ENCODE measurements at places on chromosomes 16 and 17.

DNA sequence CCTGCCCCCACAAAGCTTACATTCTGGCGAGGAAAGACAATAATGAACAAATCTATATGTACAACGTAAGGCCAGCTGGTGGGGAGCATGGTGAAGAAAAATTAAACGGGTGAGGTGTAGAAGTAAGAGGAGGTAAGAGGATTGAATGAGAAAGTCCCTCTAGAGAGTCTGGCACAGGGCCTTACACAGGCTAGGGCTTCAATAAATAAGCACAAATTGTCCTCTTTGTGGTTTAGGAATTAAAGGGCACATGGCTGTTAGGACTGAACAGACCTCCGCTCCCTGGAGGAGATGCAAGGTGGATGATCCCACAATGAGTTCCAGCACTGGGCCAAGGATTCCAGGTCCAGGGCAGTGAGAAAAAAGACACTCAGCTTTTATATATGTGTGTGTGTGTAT lies 43.1 kb upstream of the HAPSTR1 start:
- DNase-seq, result no peak

DNA sequence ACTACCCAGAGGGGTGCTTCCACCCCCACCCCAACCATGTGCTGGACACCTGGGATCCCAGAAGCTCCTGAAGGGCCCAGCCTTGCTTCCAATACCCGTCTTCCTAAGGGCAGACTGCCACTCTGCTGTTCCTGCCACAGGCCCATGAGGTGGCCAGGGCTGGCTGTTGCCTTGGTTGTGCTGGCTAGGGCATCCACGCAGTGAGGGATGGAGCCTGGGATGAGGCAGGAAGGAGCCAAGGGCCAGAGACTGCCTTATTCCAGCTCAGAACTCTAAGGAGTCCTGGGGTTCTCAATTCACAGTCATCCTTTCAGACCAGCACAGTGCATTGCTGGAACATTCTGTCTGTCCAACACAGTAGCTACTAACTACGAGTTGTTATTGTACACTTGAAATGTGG lies 37.8 kb downstream of the BCO1 start:
- DNase-seq, result no peak

DNA sequence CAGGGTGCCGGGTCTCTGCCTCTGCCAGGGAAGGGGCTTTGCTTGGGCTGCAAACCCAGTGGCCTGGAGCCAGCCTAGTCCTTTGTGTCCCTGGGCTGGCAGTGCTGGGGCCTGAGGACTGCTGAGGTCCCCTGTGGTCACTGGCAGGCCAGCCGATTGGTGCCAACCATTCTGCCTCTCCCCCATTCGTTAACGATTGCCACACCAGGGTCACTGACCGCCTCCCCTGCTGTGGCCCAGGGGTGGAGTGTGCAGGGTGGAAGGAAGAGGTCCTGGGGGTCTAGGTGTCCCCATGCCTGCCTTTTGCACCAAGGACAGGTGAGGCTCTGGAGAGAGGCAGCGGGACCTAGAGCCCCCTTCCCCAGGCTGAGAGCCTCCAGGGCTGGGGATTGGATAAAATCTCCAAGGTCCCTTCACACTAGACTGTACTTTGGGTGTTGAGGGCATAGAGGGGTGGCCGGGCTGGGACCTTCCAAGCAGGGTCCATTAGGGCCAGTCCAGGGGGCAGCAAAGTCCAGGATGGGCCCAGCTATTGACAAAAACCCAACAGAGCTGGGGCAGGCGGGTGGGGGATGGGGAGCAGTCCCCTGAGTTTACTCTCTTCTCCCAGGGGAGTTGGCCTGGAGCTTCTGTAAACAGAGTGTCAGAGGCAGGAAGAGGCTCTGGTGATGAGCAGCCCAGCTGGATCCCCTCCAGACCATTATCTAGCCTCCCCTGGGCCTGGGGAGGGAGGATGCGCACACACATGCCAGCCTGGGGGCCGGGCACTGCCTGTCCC lies 1.1 kb downstream of the VASN start:
- DNase-seq, result no peak

- DNase-seq, result no peak
Measured at GRCh38 chr17:12631076-12631475, 34.6 kb upstream of the MYOCD start.

DNA sequence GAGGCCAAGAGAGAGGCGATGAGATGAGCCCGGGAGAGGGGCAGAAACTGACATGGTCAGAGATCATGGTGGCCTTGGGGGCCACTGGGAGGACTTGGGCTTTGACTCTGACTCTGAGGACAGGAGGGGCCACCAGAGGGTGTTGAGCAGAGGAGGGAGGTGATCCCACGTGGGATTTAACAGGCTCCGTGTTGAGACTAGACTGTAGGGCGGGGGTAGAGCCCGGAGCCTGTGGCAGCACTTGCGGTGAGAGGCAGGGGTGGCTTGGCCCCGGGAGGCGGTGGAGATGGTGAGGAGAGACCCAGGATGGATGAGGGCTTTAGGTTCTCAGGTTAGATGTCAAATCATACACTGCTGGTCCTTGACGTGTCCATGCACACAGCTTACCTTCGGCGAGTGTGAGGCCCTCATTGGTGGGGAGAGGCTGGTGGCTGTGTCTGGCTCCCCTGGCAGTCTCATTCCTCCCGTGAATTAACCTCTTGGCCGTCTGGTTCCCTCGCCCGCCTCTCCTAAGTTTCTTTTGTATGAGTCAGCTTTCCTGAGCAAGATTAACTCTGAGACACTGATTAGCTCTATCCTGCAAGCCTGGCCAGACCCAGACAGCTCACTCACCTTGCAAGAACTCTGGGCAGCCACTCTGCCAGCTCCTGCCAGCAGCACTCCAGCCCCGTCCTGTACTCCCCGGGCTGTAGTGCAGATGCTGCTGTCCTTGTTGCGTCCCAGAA lies 39.7 kb downstream of the VPS35L start:
- no peak for DNase-seq

GRCh38 chr17:29237476-29238132 lies 9.1 kb upstream of the CRYBA1 start:
- DNase-seq, result no peak

DNA sequence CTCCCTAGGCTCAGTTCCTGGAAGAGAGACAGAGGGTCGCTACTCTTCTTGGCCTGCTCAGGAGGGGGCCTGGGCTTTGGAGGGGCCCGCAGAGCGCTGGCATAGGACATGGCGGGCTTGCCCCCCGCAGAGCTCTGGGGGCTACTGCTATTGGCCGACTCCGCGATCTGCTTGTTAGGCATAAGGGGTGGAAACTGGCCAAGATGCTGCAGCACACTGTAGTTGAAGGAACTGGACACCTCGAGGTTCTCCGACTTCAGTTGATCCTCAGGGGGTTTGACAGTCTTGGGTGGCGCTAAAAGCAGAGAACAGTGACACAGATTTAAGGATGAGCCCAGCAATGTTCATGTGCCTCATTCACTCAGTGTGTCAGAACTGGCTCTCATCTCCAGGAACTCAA lies 33.9 kb downstream of the CACNG1 start:
- no peak for DNase-seq

DNA sequence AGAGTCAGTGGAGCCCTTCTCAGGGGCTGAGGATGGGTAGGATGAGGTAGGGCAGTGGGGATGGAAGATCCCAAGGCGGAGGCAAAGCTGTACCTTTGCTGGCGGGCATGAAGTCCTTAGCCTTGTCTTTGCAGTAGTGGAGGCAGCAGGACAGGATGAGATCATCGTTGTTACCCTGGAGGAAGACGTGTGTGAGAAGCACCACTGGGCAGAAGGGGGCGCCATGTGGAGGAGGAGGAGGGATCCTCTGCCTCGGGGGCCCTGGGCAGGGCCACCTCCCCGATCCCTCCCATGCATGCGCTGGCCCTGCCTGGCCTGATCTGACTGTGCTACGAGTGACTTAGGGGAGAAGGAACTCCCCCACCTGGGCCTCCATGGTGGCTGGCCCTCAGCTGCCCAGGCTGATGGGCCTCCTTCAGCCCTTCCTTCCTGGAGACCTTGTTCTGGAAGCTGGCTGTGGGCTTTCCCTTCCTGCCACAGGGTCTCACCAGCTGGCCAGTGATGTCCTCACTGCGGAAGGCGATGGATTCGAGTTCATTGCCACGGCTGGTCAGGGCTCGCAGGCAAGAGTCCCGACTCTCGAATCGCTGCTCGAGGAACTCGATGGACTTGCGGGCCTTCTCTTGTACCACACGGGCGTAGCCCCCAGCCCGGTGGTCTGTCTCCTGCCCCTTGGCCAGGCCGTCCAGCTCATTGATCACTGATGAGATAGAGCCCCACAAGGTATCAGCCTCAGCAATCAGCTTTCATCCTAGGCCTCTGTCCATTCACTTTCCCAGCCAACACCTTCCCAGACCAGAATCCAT lies 10.3 kb downstream of the HIC1 start:
- peak; percentile 46 for DNase-seq

DNA sequence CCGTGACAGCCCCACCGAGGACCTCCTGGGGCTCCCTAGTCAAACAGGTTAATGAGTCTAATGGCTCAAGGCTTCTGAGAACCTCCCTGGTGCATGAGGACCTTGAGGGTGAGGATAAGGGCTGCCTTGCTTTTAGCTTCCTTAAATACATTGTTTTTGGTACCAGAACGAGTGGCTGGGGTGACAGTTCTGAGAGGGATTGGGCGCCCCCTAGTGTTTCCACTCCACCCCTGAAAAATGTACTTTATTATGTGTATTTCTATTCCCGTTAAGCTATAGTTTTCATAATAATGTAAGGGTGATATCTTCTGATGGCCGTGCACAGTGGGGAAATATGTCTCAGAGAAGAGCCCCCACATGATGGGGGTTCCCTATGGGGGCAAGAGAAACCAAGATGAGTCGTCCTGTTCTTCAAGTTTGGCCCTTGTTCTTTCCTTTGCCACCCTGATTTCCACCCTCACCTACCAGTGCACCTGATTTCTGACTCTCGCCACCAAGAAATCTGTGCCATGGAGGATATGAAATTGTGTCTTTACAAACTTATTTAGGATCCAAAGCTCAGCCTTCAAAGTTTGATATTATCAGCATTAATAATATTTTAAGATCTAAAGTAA lies 14.5 kb upstream of the VWA3A start:
- peak; percentile 71 for DNase-seq

GRCh38 chr17:72343911-72344310 lies 223.1 kb downstream of the SOX9 start:
- no peak for DNase-seq

DNA sequence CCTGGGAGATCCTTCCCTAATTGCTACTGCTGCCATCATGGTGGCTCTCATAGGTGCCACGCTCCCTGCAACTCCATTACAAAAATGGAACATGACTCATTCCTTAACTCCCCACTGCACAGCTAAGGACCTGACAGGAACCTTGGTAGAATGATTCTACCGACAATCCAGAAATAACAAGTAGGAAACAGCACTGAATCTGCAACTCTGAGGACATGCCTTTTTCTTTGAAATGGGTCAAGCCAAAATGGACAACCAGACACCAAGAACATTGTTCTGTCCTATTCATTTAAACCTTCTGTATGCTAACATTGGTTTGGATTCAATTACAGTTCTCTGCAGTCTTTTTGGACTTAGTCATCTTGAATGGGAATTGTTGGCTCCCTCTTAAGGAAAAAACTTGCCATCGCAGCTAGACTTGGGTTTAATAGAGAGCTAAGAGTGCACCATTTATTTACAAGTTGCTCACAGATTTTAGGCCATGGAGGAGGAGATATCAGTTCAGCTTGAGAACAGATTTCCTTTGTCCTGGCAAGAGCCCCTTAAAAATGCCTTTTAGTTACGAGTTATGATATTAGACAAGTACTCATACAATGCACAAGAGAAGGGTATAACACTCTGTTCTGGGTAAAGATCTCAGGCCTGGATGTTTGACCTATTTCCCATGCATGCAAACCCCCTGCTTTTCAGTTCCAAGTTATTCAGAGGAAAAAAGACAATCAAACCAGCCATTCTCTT lies 20.9 kb upstream of the NSRP1 start:
- DNase-seq, result no peak

DNA sequence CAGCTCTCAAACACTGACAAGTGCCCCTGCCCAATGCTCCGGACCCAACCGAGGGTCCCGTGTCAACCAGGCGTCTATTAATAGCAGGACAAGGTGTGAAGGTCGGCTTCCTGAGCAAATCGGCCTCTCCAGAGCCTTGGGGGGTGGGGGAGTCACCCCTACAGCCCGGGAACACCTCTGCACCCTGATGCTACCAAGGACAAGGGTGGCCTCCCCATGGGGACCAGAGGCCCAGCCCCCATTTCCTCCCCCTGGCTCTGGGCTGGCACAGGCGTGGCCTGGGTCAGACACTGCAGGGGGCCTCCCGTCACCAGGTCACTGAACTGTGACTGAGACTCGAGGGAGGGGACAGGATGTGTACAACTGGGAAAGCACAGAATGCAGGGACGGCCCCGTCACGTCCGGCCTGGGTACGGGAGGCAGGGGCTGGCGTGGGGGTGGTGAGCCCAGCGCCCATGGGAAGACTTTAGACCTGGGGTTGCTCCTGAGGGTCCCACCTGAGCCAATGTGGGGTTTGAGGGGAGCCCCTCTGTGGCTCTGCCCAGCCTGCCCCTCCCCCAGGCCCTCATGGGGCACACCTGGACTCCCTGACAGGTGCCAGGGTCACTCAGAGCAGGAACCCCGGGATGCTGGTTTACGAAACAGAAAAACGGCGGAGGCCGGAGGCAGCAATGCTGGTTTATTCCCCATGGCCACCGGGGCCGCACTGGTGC lies 579 bp upstream of the CYBA start:
- peak; percentile 87 for DNase-seq

DNA sequence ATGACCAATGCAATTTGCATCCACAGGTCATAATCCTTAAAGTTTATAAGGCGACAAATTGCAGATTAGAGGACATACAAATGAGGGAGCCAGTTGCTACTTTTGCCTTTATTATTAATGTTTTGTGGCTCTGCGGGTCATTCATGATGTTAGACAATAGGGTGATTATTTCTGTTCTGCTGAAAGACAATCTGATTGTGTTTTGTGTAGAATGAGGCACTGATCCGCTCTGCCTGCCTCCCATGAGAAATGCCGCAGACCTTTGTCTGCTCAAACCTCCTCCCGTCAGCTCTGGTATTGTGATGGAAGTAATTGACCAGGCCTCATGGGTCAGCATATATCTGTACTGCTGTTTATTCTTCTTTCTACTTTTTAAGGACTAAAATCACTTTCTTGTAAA lies 224.9 kb downstream of the PRKCA start:
- DNase-seq, result no peak

- DNase-seq, result no peak
Measured at GRCh38 chr17:82055023-82055964, 3.6 kb downstream of the GPS1 start.

All from CD4-positive, alpha-beta T cell treated with Interleukin-1 beta for 1 hour (primary cell).